Stimulated activated CD8-positive, alpha-beta memory T cell treated with anti-CD3 and anti-CD28 coated beads, Interleukin-4, amount 100 ng/mL, for 24 hours (primary cell): ENCODE measurements at places on chromosomes 11 and 22.

GRCh38 chr22:23632178-23632577 is at the start of gene DRICH1:
TSS of gene DRICH1 (minus strand) at chr22:23632321. CDS start at chr22:23632023, 298 bp downstream.
- DNase-seq: no peak

DNA sequence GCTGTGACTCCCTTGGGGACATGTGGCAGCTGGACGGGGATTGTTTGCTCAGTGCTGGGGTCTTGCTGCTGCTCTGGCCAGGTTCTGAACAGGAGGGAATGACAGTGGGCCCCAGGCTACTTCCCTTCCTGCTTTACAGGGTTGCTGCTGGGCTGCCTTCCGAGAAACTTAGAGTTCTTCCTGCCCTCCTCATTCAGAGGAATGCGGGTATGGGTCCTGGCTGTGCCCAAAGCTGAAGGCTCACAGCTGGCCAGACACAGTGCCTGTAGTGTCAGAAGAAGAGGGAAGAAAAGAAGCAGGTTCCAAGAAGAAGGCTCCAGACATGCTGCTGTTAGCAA is 108.3 kb upstream of the PARVA start:
- no peak for DNase-seq

GRCh38 chr22:47837703-47838102 is 1075.3 kb downstream of the TBC1D22A start:
- no peak for DNase-seq

- no peak for DNase-seq
These were observed 570.3 kb downstream of the OPCML start for GRCh38 chr11:132962041-132962440.

DNA sequence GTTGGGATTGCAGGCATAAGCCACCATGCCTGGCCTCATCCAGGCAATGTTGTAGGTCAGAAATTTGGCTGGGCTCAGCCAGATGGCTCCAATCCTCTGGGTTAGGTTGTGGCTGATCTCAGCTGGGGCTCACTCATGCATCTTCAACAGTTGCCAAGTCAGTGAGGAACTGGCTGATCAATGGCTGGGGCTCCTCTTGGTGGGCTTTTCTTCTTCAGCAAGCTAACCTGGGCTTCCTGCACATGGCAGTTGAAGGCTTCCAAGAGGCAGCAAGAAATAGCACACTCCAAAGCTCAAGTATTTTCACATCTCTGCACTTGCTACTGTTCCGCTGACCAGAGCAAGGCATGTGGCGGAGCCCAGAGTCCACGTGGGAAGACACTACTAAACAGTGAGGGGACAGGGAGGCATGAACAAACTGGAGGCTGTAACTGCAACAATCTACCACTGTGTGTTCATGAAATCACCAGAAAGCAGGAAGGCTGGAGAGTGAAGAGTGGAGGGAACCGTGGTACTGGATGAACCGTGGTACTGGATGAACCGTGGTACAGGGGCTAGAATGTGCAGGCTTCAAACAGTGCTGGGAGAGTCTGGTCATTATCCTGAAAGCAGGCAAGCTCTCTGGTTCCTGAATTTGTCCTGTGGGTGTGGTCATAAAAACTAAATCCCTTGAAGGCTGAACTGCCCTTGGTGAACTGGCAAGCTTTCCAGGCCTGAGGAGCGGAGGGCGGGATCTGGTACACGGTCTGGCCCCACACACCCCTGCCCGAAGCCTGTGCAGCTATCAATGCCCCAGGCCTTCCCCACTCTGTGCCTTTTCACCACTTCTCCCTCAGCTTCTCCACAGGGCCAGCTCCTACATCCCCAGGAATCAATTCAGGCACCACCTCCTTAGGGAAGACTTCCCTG is 20.2 kb downstream of the CHST1 start:
- no peak for DNase-seq

- no peak for DNase-seq
These were observed 48.4 kb downstream of the FAM118A start for GRCh38 chr22:45358127-45358526.

DNA sequence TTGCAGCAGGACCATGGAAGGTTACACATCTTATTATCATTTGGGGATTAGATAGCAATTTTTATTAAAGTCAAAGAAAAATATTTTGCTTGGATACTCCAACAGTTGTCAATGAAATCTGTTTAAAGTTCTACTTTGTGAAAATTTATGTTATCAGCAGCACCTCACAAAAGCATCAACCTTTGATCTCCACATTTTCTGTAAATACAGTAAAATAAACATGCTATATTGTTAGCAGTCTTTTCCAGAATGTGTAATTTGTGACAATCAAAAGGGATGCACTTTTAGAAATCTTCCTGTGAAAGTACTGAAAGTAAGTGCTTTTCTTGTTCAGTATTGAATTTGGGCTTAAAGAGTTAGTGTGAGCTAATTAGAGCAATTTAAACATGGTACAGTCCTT is 4.1 kb downstream of the SLC22A25 start:
- no peak for DNase-seq

DNA sequence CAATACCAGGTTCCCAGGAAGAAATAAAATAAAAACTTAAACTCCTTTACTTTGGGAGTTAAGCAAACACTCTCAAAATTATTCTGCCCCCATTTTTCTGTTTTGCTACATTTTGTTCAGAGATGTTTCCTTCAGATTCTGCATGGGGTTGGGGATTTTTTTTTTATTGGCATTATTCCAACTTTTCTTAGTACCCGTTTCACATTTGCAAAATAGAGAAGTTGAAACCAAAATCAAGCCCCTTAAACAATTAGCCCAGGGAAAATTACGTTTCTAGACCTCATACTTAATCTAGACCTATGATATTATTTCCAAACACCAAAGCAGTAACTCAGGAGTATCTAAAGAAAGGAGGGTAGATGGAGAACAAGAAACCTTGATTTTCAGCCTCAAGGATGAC is 20.6 kb upstream of the MS4A7 start:
- DNase-seq: no peak

DNA sequence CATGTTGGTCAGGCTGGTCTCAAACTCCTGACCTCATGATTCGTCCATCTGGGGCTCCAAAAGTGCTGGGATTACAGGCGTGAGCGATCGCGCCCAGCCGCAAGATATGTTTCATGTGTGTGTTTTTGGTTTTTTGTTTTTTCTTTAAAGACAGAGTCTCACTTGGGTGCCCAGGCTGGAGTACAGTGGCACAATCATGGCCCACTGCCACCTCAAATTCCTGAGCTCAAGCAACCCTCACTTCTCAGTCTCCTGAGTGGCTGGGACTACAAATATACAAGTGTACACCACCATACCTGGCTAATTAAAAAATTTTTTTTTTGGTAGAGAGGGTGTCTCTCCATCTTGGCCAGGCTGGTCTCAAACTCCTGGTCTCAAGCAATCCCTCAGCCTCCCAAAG is 8.4 kb downstream of the TIGD3 start:
- no peak for DNase-seq

DNA sequence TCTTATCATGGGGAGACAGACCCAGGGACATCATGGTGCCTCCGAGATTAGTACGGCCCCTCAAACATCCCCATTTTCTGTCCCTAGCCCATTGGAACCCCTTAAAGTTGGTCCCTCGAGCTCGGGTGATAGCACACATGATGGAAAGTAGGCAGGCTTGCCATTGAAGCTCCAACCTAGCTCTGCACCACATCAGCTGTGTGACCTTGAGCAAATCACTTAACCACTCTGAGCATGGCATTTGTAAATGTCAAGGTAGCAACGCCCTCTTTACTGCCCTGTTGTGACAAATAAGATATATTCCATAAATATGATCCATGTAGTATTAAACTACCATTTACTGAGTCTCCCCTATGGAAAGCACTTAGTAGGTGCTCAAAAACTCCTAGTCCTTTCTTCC is 61.1 kb downstream of the MIAT start:
- DNase-seq: no peak

- DNase-seq: no peak
These were observed 13.5 kb downstream of the RHBDD3 start for GRCh38 chr22:29254286-29254660.

GRCh38 chr11:102416976-102417375 is 35.6 kb downstream of the TMEM123 start:
- DNase-seq: no peak

GRCh38 chr11:16154715-16155396 is 201.5 kb downstream of the SOX6 start:
- DNase-seq: no peak

- no peak for DNase-seq
These were observed 64.2 kb downstream of the DNAJC24 start for GRCh38 chr11:31433851-31434250.

GRCh38 chr11:46389450-46390330 is 1.9 kb downstream of the CHRM4 start:
- peak; percentile 33 for DNase-seq

DNA sequence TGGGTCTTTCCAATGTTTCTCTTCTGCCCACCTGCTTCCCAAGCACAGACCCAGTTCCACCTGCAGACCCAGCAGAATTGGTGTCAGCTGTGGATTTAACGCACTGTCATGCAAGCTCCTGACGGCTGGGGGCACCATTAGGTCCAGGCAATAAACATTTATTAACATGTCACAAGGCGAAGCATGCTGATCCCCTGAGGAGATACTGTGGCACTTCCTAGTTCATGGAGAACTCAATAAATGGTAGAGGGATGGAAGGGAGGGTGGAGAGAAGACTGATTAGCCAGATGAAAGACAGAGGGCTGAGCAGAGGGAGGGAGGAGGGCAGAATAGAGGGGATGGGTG is 68.3 kb upstream of the TSPAN18 start:
- no peak for DNase-seq

GRCh38 chr11:108221371-108221770 is 1.1 kb downstream of the NPAT start:
- no peak for DNase-seq
